T-cell (primary cell): ENCODE measurements at places on chromosomes 6 and 20. TPM values are rescaled to one million over a fixed set of nuclear protein-coding genes. Genes with fewer than 3 reads are reported as not detected.

RUNX2 gene
- total RNA-seq = 14.4 TPM

RFX6 gene
- total RNA-seq = not detected

PRICKLE4 gene
- 0.60 TPM for total RNA-seq

RAD21L1 gene
- total RNA-seq = 1.6 TPM

GABRR2 gene
- total RNA-seq = 0.73 TPM

ADGRF4 gene
- total RNA-seq = not detected

RAET1L gene
- total RNA-seq = not detected

COL21A1 gene
- not detected for total RNA-seq

LRP11 gene
- total RNA-seq = 4.3 TPM

MOXD1 gene
- 0.18 TPM for total RNA-seq

WFDC10A gene
- total RNA-seq = not detected

SOX18 gene
- not detected for total RNA-seq

GRM1 gene
- total RNA-seq = not detected

AIG1 gene
- 7.6 TPM for total RNA-seq

MYLK2 gene
- not detected for total RNA-seq

ZKSCAN8 gene
- 23.3 TPM for total RNA-seq

RHAG gene
- 0.66 TPM for total RNA-seq

NMBR gene
- not detected for total RNA-seq

C6orf58 gene
- total RNA-seq = not detected

PTK7 gene
- total RNA-seq = 11.3 TPM

SLC13A3 gene
- 0.16 TPM for total RNA-seq

KCNQ5 gene
- 3.5 TPM for total RNA-seq

CTAGE9 gene
- total RNA-seq = not detected

WASF1 gene
- total RNA-seq = 1.1 TPM

OPN5 gene
- not detected for total RNA-seq

SLC32A1 gene
- total RNA-seq = not detected

SLC4A11 gene
- 0.44 TPM for total RNA-seq

RGS17 gene
- not detected for total RNA-seq

ULBP3 gene
- total RNA-seq = 0.43 TPM

ALDH8A1 gene
- 1.8 TPM for total RNA-seq

PSORS1C2 gene
- total RNA-seq = not detected

ZSCAN23 gene
- total RNA-seq = 3.5 TPM

OPRL1 gene
- 1.6 TPM for total RNA-seq

KCNQ2 gene
- 0.19 TPM for total RNA-seq

LHFPL5 gene
- not detected for total RNA-seq

SALL4 gene
- 0.38 TPM for total RNA-seq

RBPJL gene
- not detected for total RNA-seq

NRSN1 gene
- not detected for total RNA-seq

TFAP2C gene
- not detected for total RNA-seq

SYCP2 gene
- 3.0 TPM for total RNA-seq

DNMT3B gene
- total RNA-seq = 0.95 TPM

SLC17A9 gene
- total RNA-seq = 8.5 TPM

ZNF391 gene
- total RNA-seq = 2.0 TPM

LPIN3 gene
- 0.35 TPM for total RNA-seq

SLC35D3 gene
- total RNA-seq = not detected

BTN3A1 gene
- total RNA-seq = 270 TPM
